Activated CD4-positive, alpha-beta T cell treated with anti-CD3 and anti-CD28 coated beads, Interleukin-2, amount 10 ng/mL, durations not matched to agents 24 days and 14 days (primary cell): ENCODE measurements at places on chromosomes 6 and 20. TPM values are rescaled to one million over a fixed set of nuclear protein-coding genes. Genes with fewer than 3 reads are reported as not detected.
A peak's percentile ranks its signal among the peaks of the same experiment; 100 is the strongest.

Gene ADGB
- not detected in 2 replicates for total RNA-seq

Gene SLC52A3
- total RNA-seq: not detected in 2 replicates

Gene WFDC2
- not detected in 2 replicates for total RNA-seq

Gene FNDC11
- 0.12 and 0.16 TPM in 2 replicates for total RNA-seq

Gene NCOA3
- 140 TPM in 2 replicates for total RNA-seq

- no peaks in the 10 kb centered on the region for H3K36me3 ChIP-seq
- H3K27me3 ChIP-seq: peaks cover 10% of the 10 kb centered on the region
- peaks cover 13% of the 10 kb centered on the region for H3K4me1 ChIP-seq
- no peak for DNase-seq
- H3K27ac ChIP-seq: peak overlapping the region; percentile 72
These were observed 12.5 kb downstream of the CRYBG1 start for GRCh38 chr6:106372838-106373501.

GRCh38 chr6:68279793-68280557 is 355.1 kb upstream of the ADGRB3 start:
- H3K36me3 ChIP-seq: no peaks in the 10 kb centered on the region
- H3K4me1 ChIP-seq: no peaks in the 10 kb centered on the region
- H3K4me3 ChIP-seq: no peak overlapping the region
- no peak for DNase-seq

GRCh38 chr6:97113170-97113569 is 169.8 kb downstream of the MMS22L start:
- no peaks in the 10 kb centered on the region for H3K36me3 ChIP-seq
- no peak overlapping the region for H3K27ac ChIP-seq
- peaks cover 15% of the 10 kb centered on the region for H3K4me1 ChIP-seq

- no peak overlapping the region for H3K4me3 ChIP-seq
- H3K27me3 ChIP-seq: no peaks in the 10 kb centered on the region
- DNase-seq: no peak
- H3K27ac ChIP-seq: no peak overlapping the region
- H3K36me3 ChIP-seq: no peaks in the 10 kb centered on the region
These were observed 67.1 kb downstream of the TULP4 start for GRCh38 chr6:158379336-158379735.

DNA sequence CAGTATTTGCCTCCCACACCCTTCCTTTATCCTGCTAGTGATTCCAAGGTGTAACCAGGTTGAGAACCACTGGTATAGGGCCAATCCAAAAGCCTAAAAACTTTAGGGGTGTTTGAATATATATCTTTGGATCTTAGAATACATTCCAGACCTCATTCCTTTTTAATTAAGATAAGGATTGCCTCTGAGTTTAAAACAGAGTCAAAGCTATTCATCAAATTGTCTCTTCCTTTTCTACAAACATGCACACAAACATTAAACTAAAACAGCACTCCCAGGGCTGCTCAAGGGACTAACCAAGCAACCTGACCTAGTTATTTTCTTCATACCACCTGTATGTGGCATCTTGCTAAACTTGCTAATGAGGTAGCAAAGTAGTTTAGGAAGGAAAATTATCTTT is 22.1 kb upstream of the COL9A1 start:
- no peaks in the 10 kb centered on the region for H3K27me3 ChIP-seq
- no peak overlapping the region for H3K4me3 ChIP-seq
- no peaks in the 10 kb centered on the region for H3K4me1 ChIP-seq
- no peak for DNase-seq
- H3K36me3 ChIP-seq: no peaks in the 10 kb centered on the region
- no peak overlapping the region for H3K27ac ChIP-seq

DNA sequence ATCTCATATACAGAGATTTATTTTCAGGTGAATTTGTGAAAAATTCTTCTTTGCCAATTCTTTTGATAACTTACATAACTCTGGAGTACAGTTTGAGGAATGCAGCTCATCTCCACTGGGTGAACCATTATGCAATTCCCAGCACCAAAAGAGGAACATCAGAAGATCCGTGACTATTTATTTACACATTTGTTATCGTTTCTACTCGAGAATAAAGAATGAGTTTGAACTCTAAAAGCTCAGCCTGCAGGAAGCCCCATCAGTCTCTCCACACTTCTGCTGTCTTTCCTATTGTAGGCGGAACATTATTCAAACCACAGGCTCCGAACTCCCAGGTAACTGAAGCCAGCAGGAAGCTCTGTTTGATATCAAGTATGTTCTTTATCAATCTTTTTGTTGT is 95.9 kb upstream of the IFNGR1 start:
- H3K36me3 ChIP-seq: no peaks in the 10 kb centered on the region
- H3K4me3 ChIP-seq: no peak overlapping the region
- peaks cover 21% of the 10 kb centered on the region for H3K27me3 ChIP-seq
- DNase-seq: no peak
- no peak overlapping the region for H3K27ac ChIP-seq

GRCh38 chr6:35893246-35893645 is 27.7 kb downstream of the SRPK1 start:
- DNase-seq: no peak
- H3K4me1 ChIP-seq: peaks cover 24% of the 10 kb centered on the region
- H3K4me3 ChIP-seq: no peak overlapping the region
- H3K27ac ChIP-seq: no peak overlapping the region
- H3K27me3 ChIP-seq: no peaks in the 10 kb centered on the region

- H3K4me3 ChIP-seq: no peak overlapping the region
- H3K27ac ChIP-seq: no peak overlapping the region
- H3K4me1 ChIP-seq: peaks cover 14% of the 10 kb centered on the region
- peaks cover 44% of the 10 kb centered on the region for H3K36me3 ChIP-seq
These were observed 25.7 kb upstream of the TCFL5 start for GRCh38 chr20:62887152-62887859.

- H3K36me3 ChIP-seq: peaks cover 1% of the 10 kb centered on the region
- H3K27ac ChIP-seq: peak overlapping the region; percentile 31
- H3K4me1 ChIP-seq: peaks cover 47% of the 10 kb centered on the region
- peak; percentile 58 for DNase-seq
- H3K27me3 ChIP-seq: peaks cover 76% of the 10 kb centered on the region
- peak overlapping the region; percentile 61 for H3K4me3 ChIP-seq
These were observed 164.0 kb upstream of the ZNF337 start for GRCh38 chr20:25860531-25861150.

- no peaks in the 10 kb centered on the region for H3K36me3 ChIP-seq
- DNase-seq: no peak
- H3K27ac ChIP-seq: no peak overlapping the region
- H3K4me3 ChIP-seq: no peak overlapping the region
These were observed 74.3 kb downstream of the SLX4IP start for GRCh38 chr20:10509376-10509775.
